ENCODE measurements at places on chromosomes 1 and 21. TPM values are rescaled to one million over a fixed set of nuclear protein-coding genes. Genes with fewer than 3 reads are reported as not detected.
A peak's percentile ranks its signal among the peaks of the same experiment; 100 is the strongest.

The HORMAD1 gene
- not detected for total RNA-seq

DNA sequence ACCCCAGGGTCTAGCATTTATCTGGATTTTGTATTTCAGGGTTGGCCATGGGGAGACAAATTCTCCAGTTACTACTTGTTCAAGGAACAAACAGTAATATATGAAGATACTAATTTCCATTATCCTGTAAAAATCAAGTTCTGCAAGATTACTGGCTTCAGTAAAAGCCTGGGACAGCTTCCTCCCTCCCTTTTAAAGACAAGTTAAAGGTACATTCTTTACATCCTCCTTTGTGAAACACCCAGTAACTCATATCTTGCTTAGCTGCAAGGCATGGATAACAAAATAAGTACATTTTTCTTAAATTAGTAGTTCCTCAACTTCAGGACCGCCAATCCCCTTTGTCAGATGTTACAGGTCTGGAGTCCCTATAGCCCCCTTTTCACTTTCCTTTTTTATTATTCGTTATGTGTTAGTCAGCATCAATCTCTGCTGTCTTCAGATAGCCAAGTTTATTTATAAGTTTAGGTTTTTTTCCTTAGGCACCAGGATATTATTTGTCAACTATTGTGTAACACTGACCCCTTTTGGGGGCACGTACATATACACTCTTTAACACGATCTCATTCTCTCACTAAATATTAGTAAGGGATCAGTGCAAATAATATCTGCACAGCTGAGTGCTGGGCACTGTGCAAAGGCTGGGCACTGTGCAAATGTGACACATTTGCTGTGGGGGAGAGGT, 9.8 kb downstream of the ERRFI1 start:
- H3K27ac ChIP-seq: no peak overlapping the region
- H3K27me3 ChIP-seq: no peaks in the 10 kb centered on the region
- H3K4me1 ChIP-seq: peaks cover 20% of the 10 kb centered on the region
- no peak for DNase-seq
- H3K4me3 ChIP-seq: peak overlapping the region; percentile 59

DNA sequence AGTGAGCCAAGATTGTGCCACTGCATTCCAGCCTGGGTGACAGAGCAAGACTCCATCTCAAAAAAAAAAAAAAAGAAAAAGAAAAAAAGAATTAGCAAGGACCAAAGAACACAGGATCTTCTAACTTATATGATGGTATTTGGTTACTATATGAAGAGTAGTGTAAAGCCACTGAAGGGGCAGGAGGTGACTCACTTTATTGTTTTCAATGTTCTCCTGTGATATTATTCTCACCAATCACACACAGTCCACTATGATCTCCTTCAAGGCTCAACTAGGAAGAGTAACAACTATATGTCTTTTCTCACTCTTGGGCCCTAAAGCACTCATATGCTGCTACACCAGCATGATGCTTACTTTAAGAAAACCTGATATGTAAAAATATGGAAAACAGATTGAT, 26.7 kb downstream of the RC3H1 start:
- peaks cover 66% of the 10 kb centered on the region for H3K36me3 ChIP-seq
- no peaks in the 10 kb centered on the region for H3K4me1 ChIP-seq
- no peak overlapping the region for H3K4me3 ChIP-seq
- DNase-seq: no peak
- no peak overlapping the region for H3K27ac ChIP-seq
- H3K27me3 ChIP-seq: no peaks in the 10 kb centered on the region

GRCh38 chr1:68590473-68590872, 93.6 kb upstream of the DEPDC1 start:
- DNase-seq: no peak
- no peaks in the 10 kb centered on the region for H3K27me3 ChIP-seq
- H3K4me3 ChIP-seq: no peak overlapping the region
- no peak overlapping the region for H3K27ac ChIP-seq
- H3K36me3 ChIP-seq: no peaks in the 10 kb centered on the region
- no peaks in the 10 kb centered on the region for H3K4me1 ChIP-seq

- no peaks in the 10 kb centered on the region for H3K36me3 ChIP-seq
- no peak overlapping the region for H3K4me3 ChIP-seq
- no peaks in the 10 kb centered on the region for H3K4me1 ChIP-seq
- no peaks in the 10 kb centered on the region for H3K27me3 ChIP-seq
- no peak overlapping the region for H3K27ac ChIP-seq
These were observed 64.3 kb upstream of the VTCN1 start for GRCh38 chr1:117275055-117275454.

DNA sequence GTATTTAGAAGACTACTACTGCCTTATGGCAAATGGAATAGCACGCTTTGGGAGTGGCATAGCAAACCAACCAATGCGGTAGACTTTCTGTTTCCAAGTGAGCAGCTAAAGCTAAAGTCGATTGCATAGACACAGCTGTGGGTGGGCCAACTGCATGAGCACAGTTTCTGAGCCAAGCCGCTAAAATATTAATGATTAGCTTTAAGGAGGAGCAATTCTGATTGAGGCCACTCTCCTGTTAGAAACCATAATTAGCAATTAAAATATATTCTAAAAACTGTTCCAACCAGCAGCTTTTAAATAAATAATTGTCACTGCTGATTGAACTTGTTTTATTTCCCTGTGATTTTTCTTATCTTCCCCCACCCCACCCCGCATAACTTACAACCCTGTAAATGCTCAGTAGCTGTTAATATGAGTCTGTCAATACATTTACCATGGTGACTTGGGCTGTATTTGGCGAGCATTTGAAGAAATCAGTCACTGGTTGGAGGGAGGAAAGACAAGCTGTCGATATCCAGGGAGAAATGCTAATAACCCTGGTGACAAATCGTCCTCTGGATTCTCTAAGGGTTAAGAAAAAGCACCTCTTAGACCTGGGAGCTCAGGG, 32.2 kb downstream of the RNF220 start:
- H3K4me1 ChIP-seq: peaks cover 13% of the 10 kb centered on the region
- no peaks in the 10 kb centered on the region for H3K36me3 ChIP-seq
- H3K27ac ChIP-seq: no peak overlapping the region
- no peaks in the 10 kb centered on the region for H3K27me3 ChIP-seq
- no peak overlapping the region for H3K4me3 ChIP-seq

The UBE2U gene
- total RNA-seq: not detected

DNA sequence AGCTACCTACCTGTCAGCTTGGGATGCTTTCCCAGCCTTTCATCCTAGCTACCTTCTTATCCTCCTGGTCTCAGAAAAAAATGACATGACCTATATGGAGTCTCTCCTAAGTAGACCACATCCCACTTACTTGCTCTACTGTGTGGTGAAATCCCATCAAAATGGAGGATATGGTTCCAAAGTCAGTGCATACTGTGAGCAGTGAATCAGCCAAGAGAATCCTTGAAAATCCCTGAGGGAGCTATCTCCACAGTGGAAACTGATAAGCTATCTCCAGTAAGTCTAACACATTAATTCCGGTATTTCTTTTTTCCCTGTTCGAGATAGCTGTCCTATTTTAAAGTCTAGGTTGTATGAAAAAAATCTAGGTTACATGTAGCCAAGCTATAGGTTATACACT, 189.7 kb downstream of the FGGY start:
- H3K36me3 ChIP-seq: no peaks in the 10 kb centered on the region
- H3K4me3 ChIP-seq: no peak overlapping the region
- no peaks in the 10 kb centered on the region for H3K4me1 ChIP-seq
- no peak for DNase-seq
- no peak overlapping the region for H3K27ac ChIP-seq

GRCh38 chr1:223617323-223618070, 48.0 kb downstream of the CAPN8 start:
- no peak for DNase-seq
- no peaks in the 10 kb centered on the region for H3K36me3 ChIP-seq
- H3K27ac ChIP-seq: no peak overlapping the region
- H3K4me1 ChIP-seq: peaks cover 3% of the 10 kb centered on the region

DNA sequence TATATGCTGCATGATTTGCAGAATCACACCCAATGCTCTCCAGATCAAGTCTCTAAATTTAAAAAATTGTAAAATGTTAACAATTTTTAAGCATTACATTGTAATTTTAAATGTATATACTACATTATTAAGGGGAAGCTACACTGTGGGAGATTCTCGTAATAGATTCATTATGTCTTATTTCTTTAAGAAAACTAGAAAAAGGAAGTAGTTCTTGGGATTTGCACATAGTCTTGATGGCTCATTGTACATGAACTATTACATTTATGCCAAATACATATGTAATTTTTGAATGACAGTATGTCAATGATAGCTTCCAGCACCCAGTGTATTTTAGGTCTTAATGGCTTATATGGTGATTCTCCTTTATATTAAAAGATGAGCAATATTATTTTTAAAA, 250.3 kb downstream of the PTPRC start:
- no peak overlapping the region for H3K27ac ChIP-seq
- no peaks in the 10 kb centered on the region for H3K27me3 ChIP-seq

- no peaks in the 10 kb centered on the region for H3K27me3 ChIP-seq
- no peaks in the 10 kb centered on the region for H3K36me3 ChIP-seq
- DNase-seq: peak; percentile 56
- H3K27ac ChIP-seq: no peak overlapping the region
- no peak overlapping the region for H3K4me3 ChIP-seq
These were observed 137.5 kb downstream of the NOS1AP start for GRCh38 chr1:162206749-162207635.

DNA sequence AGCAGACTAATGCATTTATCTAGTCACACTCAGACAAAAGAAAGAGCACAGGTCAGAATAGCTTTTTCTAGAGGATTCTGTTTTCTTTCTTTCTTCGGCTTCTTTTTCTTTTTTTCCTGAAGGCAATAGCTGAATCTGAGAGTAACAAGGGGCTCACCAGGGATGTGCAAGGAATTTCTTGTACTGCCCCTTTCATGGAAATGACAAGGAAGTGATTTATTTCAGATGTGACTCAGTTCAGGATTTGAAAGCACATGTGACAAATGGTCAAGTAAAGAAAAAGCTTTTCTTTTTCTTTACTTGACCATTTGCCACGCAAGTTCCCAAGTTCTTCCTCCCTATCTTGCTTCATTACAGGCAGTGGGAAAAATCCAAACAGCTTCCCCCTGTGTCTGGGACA, 202.0 kb downstream of the GABPA start:
- peaks cover 4% of the 10 kb centered on the region for H3K4me1 ChIP-seq
- no peak for DNase-seq
- no peak overlapping the region for H3K4me3 ChIP-seq
- no peak overlapping the region for H3K27ac ChIP-seq
- H3K36me3 ChIP-seq: peaks cover 30% of the 10 kb centered on the region

DNA sequence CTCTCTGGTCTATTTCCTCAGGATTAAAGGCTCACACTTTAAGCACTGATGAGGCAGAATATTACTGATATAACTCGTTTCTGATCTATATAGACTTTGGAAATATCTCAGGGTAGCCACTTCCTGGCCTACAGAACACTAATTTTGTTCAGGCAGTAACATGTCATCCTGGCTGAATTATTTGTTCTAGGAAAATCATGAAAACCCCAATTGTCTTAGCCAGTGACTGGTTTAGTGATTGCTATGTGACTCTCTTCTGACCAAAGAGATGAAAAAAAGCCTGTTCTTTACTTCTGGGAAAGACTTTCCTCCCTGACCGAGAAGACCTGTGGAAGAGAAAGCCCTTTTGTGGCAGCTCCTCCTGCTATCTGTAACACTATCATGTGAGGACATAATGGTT, 453.7 kb downstream of the SETD4 start:
- H3K27me3 ChIP-seq: no peaks in the 10 kb centered on the region
- no peaks in the 10 kb centered on the region for H3K4me1 ChIP-seq
- H3K4me3 ChIP-seq: no peak overlapping the region
- no peaks in the 10 kb centered on the region for H3K36me3 ChIP-seq
- H3K27ac ChIP-seq: no peak overlapping the region

DNA sequence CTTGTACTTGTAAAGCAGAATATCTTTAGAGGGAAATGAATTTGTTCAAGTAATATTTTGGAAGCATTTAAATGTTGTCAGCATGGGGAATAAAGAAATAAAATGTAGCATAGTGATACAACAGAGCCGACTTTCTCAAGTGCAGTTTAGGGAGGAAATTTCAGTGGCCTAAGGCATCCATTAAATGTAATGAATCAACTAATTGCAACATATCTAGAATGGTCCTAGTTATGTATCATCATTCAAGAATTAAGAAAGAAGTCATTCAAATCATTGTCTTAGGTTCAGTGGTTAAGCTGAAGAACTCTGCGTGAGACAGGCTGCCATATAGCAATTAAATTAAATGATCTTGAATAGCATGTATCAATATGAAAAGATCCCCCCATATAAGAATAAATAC, 360.7 kb downstream of the TBX15 start:
- no peaks in the 10 kb centered on the region for H3K36me3 ChIP-seq
- H3K27ac ChIP-seq: no peak overlapping the region

DNA sequence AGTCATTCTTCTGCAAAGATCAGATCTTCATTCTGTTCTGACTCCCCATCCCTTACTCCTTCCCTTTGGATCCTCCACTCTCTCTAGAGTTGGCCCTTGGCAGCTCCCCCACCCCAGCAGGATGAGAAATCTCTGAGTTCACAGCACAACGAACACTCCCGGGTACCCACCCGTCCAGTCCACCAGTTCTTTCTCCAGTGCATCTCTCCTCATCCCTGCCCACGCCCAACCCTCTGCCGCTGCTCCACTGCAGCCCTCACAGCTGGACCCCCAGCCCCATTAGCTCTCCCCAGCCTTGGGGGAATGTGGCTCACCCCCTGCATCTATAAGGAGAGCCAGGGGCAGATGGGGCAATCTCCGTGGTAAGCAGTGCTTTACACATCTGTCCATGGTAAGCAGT, 125.7 kb downstream of the MATN1 start:
- H3K4me3 ChIP-seq: no peak overlapping the region
- no peaks in the 10 kb centered on the region for H3K36me3 ChIP-seq
- no peak overlapping the region for H3K27ac ChIP-seq
- peaks cover 19% of the 10 kb centered on the region for H3K27me3 ChIP-seq

DNA sequence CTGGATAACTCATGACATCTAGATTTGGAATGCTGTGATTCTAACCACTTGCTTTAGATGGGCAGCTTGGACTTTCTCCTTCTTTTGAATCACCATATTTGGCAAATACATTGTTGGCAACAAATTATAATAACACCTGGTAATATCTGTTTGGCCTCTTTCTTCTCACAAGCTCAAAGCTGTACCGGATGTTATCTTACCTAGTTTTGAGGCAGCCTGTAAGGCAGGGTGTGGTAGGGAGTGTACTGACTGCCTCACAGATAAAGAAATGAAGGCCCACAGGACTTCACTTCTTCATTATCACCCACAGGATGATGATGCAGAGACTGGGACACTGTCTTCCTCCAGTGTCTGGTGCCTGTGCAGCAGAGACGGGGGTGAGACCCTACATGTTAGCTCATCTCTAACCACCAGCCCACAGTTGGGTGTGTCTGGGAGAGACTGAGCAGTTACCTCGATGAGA, 28.5 kb downstream of the TUFT1 start:
- H3K36me3 ChIP-seq: peaks cover 60% of the 10 kb centered on the region
- H3K4me3 ChIP-seq: no peak overlapping the region
- no peak overlapping the region for H3K27ac ChIP-seq
- peaks cover 4% of the 10 kb centered on the region for H3K4me1 ChIP-seq
- DNase-seq: no peak

- H3K4me3 ChIP-seq: no peak overlapping the region
- H3K27me3 ChIP-seq: no peaks in the 10 kb centered on the region
- H3K4me1 ChIP-seq: no peaks in the 10 kb centered on the region
- peak; percentile 46 for DNase-seq
- H3K27ac ChIP-seq: no peak overlapping the region
These were observed 339.8 kb downstream of the PRDM2 start for GRCh38 chr1:14039582-14040430.
